ENCODE measurements at places on chromosomes 5 and 9. TPM values are rescaled to one million over a fixed set of nuclear protein-coding genes. Genes with fewer than 3 reads are reported as not detected.

Gene RAB3C
- 0.38 TPM for total RNA-seq

Gene ZBTB6
- 10.7 TPM for total RNA-seq

GRCh38 chr5:168992016-168992415, 308.9 kb downstream of the SLIT3 start:
- no peak for DNase-seq

GRCh38 chr9:92175441-92175840, 60.2 kb upstream of the SPTLC1 start:
- DNase-seq, result no peak

GRCh38 chr9:126695701-126696400, 82.1 kb downstream of the LMX1B start:
- DNase-seq, result no peak
